ENCODE measurements at places on chromosomes 3 and 15.

GRCh38 chr15:74134387-74135027 lies 4.1 kb downstream of the ISLR2 start:
- peak; percentile 25 for DNase-seq

GRCh38 chr3:31908391-31909097 lies 72.5 kb downstream of the OSBPL10 start:
- DNase-seq, result no peak

DNA sequence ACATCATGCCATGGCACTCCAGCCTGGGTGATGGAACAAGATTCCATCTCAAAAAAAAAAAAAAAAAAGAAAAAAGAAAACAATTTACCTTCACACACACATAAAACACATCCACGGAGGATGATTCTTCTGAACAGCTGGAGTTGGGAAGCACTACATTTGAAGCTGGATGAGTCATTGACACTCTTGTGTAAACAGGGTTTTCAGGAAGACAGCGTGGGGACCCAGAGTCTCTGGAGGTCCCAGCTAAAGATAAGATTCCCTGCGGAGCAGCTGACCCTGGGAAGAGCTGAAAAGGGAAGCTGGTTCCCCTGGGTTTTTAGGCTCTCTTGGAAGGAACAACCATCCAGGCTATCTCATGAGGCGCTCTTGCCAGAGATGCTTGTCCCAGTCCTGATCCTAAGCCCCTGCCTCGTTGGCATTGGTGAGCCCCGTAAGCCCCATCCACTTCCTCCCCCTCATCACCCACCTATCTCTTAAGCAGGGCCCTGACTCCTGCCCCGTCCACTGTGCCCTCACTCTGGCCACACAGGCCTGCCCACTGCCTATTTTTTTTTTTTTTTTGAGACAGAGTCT lies 32.0 kb upstream of the FURIN start:
- DNase-seq, result no peak

- no peak for DNase-seq
Observed at GRCh38 chr15:20659265-20659664, 117.7 kb upstream of the GOLGA6L6 start.

GRCh38 chr3:161203485-161204098 lies 17.5 kb upstream of the NMD3 start:
- DNase-seq, result no peak

GRCh38 chr3:189195302-189195701 lies 23.5 kb downstream of the TPRG1 start:
- DNase-seq, result no peak

DNA sequence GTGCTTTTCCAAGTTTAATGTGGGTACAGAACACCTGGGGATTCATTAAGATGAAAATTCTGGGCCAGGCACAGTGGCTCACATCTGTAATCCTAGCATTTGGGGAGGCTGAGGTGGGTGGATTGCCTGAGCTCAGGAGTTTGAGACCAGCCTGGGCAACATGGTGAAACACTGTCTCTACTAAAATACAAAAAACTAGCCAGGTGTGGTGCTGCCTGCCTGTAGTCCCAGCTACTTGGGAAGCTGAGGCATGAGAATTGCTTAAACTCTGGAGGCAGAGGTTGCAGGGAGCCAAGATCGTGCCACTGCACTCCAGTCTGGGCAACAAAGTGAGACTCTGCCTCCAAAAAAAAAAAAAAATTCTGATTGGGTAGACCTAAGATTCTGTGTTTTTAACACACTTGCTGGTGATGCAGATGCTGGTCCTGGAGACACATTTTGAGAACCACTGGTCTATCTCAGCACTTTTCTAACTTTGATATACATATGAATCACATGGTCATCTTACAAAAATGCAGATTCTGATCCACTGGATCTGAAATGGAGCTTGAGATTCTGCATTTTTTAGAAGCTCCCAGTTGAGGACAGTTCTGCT lies 223.8 kb upstream of the SATB1 start:
- no peak for DNase-seq

- DNase-seq, result no peak
Observed at GRCh38 chr3:106678657-106679390, 698.4 kb upstream of the CCDC54 start.
